Cortex of kidney (tissue), 1 donor: ENCODE measurements at places on chromosomes 13 and 19.

DNA sequence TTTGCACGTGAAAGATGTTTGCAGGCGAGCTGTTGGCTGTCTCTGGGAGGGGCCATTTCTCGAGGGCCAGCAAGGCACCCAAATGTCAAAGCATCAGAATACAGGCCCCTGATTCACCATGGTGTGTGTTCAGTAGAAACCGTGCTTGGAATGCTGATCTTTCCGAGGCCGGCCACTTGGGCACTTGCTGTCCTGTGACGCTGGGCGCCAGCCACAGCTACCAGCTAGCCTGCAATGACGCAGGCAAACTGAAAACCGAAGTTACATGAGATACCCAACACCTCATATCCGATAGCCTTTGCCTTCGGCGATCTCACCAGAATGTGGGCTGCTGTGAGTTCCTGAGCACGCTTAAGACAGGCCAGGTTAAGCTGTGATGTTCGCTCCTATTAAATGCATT, 12.0 kb downstream of the THOP1 start:
- DNase-seq, result no peak

DNA sequence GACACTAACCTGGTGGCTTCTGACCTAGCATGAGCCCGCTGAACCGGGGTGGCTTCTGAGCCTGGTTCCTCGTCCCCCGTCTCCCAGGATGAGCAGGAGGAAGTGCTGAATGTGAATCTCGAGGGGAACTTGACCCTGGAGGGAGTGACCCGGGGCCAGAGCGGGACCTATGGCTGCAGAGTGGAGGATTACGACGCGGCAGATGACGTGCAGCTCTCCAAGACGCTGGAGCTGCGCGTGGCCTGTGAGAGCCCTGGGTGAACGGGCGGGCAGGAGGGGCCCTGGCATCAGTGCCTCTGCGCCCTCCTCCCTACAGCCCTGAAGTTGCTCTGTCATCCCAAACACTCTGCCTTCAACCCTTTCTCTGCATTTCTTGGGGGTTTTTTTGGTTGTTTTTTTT, 5.6 kb downstream of the BCAM start:
- DNase-seq, result no peak

DNA sequence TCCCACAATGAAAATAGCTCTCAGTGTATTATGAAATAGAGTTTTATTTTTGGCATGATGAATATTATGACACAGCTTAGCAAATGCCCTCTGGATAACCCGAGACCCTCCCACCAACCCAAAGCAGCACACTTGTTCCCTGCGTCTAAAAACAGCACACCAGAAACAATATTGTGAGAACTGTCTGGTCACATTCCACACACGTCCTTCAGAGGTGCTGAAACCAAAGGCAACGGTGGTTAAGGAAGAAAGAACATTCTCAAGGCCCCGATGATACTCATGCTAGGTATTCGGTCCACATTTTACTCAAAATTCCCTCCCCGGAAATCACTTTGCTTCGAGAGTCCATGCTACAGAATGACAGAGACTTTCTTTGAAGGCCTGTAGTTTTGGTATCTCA, 156.7 kb downstream of the SLC7A1 start:
- DNase-seq, result no peak

DNA sequence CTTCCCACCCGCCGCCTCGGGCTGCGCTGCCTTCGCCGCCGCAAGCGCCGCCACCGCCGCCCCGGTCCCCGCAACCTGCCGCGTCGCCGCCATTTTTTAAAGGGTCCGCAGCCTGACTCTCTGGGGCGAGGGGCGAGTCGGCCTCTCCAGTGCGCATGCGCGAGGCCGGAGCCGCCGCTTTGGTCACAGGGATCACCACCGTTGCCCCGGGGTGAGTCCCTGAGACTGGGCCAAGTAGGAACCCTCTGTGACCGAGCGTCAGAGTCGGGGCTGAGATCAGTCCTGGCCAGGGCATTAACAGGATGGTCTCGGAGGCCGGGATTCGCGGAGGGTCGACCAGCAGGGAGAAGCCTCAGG, 42.6 kb downstream of the ZNF146 start:
- DNase-seq, result no peak

DNA sequence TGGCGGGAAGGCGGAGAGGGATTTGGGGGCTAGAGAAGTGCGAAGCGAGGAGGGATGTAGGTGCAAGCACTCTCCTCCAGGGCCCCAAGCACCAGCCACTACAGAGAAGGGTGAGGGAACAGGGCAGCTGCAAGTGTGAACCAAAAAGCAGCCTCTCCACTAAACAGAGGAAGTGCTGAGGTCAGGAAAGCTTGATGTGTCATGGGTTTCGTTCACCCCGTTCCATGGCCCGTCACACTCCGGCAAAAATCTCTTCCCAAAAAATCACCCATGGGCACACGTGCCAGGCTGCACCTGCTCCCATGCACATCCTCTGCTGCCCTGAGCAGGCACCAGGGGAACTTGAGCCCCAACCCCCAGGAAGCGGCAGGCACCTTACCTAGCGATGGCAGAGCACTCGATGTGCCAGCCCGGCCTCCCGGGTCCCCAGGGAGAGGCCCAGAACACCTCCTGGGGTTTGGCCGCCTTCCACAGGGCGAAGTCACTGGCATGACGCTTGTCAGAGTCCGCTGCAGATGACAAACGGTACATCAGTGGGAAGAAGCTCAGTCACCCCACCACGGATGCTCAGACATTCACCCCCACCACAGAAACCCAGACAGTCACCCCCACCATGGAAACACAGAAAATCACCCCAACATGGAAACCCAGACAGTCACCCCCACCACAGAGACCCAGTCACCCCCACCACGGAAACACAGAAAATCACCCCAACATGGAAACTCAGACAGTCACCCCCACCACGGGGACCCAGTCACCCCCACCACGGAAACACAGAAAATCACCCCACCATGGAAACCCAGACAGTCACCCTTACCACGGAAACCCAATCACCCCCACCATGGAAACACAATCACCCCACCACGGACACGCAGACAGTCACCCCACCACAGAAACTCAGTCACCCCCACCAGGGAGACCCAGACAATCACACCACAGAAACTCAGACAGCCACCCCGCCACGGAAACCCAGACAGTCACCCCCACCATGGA, 29.0 kb downstream of the CARS2 start:
- no peak for DNase-seq

DNA sequence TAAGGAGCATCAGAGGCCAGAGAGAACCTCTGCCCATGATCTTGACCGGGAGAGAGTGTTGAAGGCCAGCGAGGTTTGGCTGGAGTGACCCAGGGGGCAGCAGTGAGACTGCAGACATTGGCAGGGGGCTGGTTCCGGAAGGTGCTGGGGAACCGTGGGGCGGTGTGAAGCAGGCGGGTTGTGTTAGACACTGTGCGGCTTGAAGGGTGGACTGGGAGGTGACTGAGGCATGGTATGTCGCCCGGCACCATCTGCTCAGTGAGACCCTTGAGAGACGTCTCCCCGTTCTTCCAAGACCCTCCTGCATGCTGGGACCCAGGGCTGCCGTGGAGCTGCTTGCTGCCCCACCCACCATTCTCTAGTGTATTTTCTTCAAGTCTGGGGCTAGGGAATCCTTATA, 24.6 kb downstream of the CARM1 start:
- no peak for DNase-seq
